ENCODE measurements at places on chromosomes 7 and 10.
A peak's percentile ranks its signal among the peaks of the same experiment; 100 is the strongest.

- DNase-seq, result peak; percentile 39
Measured at GRCh38 chr7:24701261-24702235, 55.7 kb downstream of the GSDME start.

GRCh38 chr7:25319707-25320106 is 91.4 kb upstream of the NPVF start:
- DNase-seq, result no peak

DNA sequence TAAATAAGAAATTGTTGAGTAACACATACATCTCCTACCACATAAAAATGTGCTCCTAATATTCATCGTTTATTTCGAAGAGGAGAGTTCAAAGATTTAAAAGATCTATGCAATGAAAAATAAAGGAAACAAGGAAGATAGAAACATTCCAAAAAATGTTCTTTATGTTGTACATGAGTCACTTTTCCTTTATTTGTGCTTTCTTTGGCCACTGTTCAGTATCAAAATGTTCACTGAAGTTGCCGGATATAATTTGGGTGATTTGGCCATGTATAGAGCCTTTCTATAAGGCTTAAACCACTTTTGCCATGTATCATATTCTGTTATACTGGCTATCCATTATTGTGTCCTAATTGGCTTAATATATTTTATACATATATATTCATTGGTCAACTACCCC is 62.9 kb upstream of the PRR15 start:
- DNase-seq, result no peak

GRCh38 chr10:86753051-86753450 is 3.4 kb upstream of the BMPR1A start:
- DNase-seq, result no peak

All from hematopoietic multipotent progenitor cell treated with erythropoietin and hydrocortisone succinate and interleukin-3 and kit ligand, for 8 days (in vitro differentiated cells).